ENCODE measurements at places on chromosomes 2 and 18. TPM values are rescaled to one million over a fixed set of nuclear protein-coding genes. Genes with fewer than 3 reads are reported as not detected.

- no peak for DNase-seq
These were observed 25.9 kb downstream of the HS6ST1 start for GRCh38 chr2:128292599-128293425.

Gene DIPK1C
- not detected for total RNA-seq

Gene ANAPC1
- total RNA-seq: 70.4 TPM

Gene LRP1B
- 0.29 TPM for total RNA-seq

GRCh38 chr2:29759360-29759759, 162.0 kb downstream of the ALK start:
- no peak for DNase-seq

- DNase-seq: no peak
These were observed 259.7 kb downstream of the LPIN1 start for GRCh38 chr2:12005886-12006681.

DNA sequence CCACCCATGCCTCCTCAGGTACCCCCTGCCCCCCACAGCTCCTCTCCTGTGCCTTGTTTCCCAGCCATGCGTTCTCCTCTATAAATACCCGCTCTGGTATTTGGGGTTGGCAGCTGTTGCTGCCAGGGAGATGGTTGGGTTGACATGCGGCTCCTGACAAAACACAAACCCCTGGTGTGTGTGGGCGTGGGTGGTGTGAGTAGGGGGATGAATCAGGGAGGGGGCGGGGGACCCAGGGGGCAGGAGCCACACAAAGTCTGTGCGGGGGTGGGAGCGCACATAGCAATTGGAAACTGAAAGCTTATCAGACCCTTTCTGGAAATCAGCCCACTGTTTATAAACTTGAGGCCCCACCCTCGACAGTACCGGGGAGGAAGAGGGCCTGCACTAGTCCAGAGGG, 803 bp upstream of the DES start:
- DNase-seq: peak; percentile 71

Gene KIAA2012
- total RNA-seq: 0.15 TPM

DNA sequence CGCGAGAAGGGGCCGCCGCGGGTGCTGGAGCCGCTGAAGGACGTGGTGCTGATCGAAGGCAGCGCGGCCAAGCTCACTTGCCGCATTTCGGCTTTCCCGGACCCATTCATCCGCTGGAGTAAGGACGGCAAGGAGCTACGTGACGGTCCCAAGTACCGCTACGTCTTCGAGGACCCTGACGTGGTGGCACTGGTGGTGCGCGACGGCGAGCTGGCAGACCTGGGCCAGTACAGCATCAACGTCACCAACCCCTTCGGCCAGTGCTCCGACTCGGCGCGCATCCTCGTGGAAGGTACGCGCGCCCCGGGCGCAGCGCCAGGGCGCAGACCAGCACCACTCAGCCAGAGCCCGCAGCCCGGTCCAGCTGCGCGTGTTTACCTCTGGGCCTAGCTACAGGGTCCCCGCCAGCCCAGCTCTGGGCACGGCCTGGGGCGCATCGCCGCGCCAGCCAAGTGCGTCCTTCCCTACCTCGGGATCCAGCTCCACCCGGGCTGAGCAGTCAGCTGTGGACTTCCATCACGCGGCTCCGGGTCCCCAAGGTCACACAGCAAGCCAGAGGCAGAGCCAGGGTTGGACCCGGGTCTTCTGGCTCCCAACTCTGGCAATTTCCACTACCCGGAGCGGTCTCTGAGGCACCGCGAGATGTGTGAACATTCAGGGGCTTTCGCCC, 1.7 kb upstream of the GMPPA start:
- DNase-seq: no peak

Gene UBXN2A
- total RNA-seq: 36.4 TPM

DNA sequence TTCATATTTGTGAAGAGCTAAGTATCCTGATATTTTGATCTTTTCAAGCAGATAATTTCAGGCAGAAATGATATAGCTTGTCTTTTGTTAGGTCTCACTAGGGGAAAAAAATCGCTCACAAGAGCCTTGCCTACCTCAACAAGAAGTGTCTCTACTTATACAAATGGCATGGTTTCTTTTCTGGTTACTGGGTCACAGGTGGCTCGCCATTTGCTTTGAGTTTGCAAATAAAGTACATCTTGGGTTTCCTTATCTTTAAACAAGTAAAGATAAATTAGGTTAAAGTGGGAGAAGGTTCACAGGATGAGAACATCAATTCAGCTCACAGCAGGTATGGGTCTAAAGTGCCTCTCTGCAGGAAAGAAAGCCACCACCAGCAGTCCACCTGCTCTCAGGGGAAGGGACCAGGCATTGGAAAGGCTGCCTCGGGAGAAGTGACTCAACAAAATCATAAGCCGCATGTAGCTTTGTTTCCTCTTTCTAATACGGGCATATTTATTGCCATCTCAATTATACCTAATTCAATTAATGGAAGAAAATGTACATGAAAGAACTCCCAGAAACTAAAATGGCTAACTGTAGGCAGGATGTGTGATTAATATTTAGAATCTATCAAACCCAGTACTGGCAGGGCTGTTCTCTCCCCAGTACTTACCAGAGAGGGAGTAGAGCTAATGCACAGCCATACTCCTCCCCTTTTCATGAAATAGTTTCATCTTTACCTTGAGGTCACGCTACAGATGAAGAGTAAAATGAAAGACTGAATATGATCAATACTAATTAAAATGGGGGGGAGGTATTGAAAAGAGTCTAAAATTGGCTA, 28.3 kb downstream of the CDC42EP3 start:
- no peak for DNase-seq

Gene ORMDL1
- 29.7 TPM for total RNA-seq

Gene IL1RN
- total RNA-seq: not detected

DNA sequence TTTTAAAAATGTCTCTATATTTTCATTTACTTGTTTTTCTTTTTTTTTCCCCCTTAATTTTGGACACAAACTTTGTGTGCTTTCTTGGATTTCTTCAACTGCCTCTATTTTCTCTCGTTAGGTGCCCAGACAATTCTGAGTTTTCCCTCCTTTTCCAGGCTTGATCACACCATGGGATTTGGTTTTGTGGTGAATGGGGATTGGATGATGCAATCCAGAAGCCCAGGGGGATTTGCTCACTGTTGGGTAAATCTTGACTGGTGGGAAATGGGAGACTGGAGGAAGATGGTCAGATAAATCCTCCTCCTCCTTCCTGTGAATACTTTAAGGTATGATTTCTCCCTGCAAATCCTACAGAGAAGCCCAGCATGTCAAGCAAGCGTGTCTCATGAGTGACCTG, 19.5 kb upstream of the PAX8 start:
- DNase-seq: no peak

GRCh38 chr2:104434318-104434792, 419.6 kb upstream of the POU3F3 start:
- DNase-seq: no peak

Gene STAM2
- 41.7 TPM for total RNA-seq

All from uterus (tissue), 4 donors.